ENCODE measurements at places on chromosomes 6 and 20. TPM values are rescaled to one million over a fixed set of nuclear protein-coding genes. Genes with fewer than 3 reads are reported as not detected.

GSTA2 gene
- total RNA-seq, result not detected

GMDS gene
- total RNA-seq, result 9.3 TPM

PLA2G7 gene
- 3.9 TPM for total RNA-seq

HUS1B gene
- 2.8 TPM for total RNA-seq

- no peak for DNase-seq
These were observed 46.3 kb downstream of the MDFI start for GRCh38 chr6:41684311-41685180.

- no peak for DNase-seq
These were observed 30.7 kb upstream of the ANGPT4 start for GRCh38 chr20:946826-947225.

DNA sequence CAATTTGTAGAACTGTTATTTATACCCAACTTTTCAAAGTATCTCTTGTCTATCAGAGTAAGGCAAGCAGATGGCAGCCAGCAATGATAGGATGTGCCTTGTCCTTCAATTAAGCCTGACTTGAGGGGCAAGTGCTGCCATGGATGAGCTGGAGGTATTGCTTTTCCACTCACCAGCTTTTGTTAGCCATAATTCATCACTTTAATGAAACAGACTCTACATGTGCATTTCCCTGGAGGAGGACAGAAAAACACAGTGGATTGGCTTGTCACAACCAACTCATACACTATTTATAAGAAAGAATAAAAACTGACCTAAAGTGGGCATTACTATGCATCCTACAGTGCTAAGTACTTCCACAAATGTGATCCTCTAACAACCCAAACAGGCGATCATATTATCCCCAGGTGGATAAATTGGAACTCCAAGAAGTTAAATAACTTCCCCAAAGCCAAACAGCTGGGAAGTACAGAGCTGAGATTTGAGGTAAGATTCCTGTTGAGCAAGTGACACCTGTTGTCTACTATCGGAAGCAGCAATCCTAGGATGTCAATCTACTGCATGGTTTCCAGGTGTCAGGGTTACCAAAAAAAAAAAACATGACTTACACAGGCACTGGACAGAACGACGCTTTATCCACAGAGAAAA, 73.9 kb upstream of the NRSN1 start:
- DNase-seq, result no peak

GRCh38 chr6:28153546-28153945, 11.9 kb downstream of the ZKSCAN8 start:
- DNase-seq, result no peak

Measured in uterus (tissue), 4 donors.